CD4-positive, alpha-beta T cell (primary cell): ENCODE measurements at places on chromosomes 7 and 10.

- DNase-seq, result no peak
- no peaks in the 10 kb centered on the region for H3K36me3 ChIP-seq
- no peak overlapping the region for H3K27ac ChIP-seq
- no peak overlapping the region for H3K4me3 ChIP-seq
- H3K27me3 ChIP-seq, result peaks cover 16% of the 10 kb centered on the region
These were observed 23.5 kb upstream of the ORC5 start for GRCh38 chr7:104231054-104232046.

- no peaks in the 10 kb centered on the region for H3K27me3 ChIP-seq
- no peak overlapping the region for H3K4me3 ChIP-seq
- no peaks in the 10 kb centered on the region for H3K36me3 ChIP-seq
- no peaks in the 10 kb centered on the region for H3K4me1 ChIP-seq
These were observed 63.2 kb downstream of the CACNB2 start for GRCh38 chr10:18203471-18203870.

GRCh38 chr7:25944777-25945515, 207.1 kb upstream of the NFE2L3 start:
- H3K27ac ChIP-seq, result no peak overlapping the region
- peaks cover 16% of the 10 kb centered on the region for H3K4me1 ChIP-seq
- H3K27me3 ChIP-seq, result no peaks in the 10 kb centered on the region
- no peak overlapping the region for H3K4me3 ChIP-seq
- H3K36me3 ChIP-seq, result no peaks in the 10 kb centered on the region

- no peaks in the 10 kb centered on the region for H3K4me1 ChIP-seq
- no peak overlapping the region for H3K27ac ChIP-seq
- H3K36me3 ChIP-seq, result no peaks in the 10 kb centered on the region
- H3K4me3 ChIP-seq, result no peak overlapping the region
- no peak for DNase-seq
- peaks cover 17% of the 10 kb centered on the region for H3K27me3 ChIP-seq
These were observed 118.7 kb downstream of the MKX start for GRCh38 chr10:27626890-27627289.

GRCh38 chr10:86314616-86315548, 51.7 kb downstream of the GRID1 start:
- no peaks in the 10 kb centered on the region for H3K4me1 ChIP-seq
- no peaks in the 10 kb centered on the region for H3K36me3 ChIP-seq
- no peak overlapping the region for H3K27ac ChIP-seq

- peaks cover 3% of the 10 kb centered on the region for H3K27me3 ChIP-seq
- H3K4me3 ChIP-seq, result no peak overlapping the region
These were observed 126.0 kb upstream of the RET start for GRCh38 chr10:42950606-42951485.

GRCh38 chr10:100713859-100714565, 31.4 kb upstream of the PAX2 start:
- H3K4me3 ChIP-seq, result no peak overlapping the region
- H3K27ac ChIP-seq, result no peak overlapping the region
- DNase-seq, result no peak
- peaks cover 12% of the 10 kb centered on the region for H3K4me1 ChIP-seq
- no peaks in the 10 kb centered on the region for H3K36me3 ChIP-seq
- peaks cover 97% of the 10 kb centered on the region for H3K27me3 ChIP-seq

- no peak for DNase-seq
- no peaks in the 10 kb centered on the region for H3K36me3 ChIP-seq
- H3K4me1 ChIP-seq, result no peaks in the 10 kb centered on the region
- no peak overlapping the region for H3K4me3 ChIP-seq
These were observed 135.9 kb downstream of the ELAPOR2 start for GRCh38 chr7:86923527-86923926.

GRCh38 chr7:37532636-37533035, 84.0 kb upstream of the ELMO1 start:
- H3K4me3 ChIP-seq, result no peak overlapping the region
- no peaks in the 10 kb centered on the region for H3K36me3 ChIP-seq
- no peak for DNase-seq

DNA sequence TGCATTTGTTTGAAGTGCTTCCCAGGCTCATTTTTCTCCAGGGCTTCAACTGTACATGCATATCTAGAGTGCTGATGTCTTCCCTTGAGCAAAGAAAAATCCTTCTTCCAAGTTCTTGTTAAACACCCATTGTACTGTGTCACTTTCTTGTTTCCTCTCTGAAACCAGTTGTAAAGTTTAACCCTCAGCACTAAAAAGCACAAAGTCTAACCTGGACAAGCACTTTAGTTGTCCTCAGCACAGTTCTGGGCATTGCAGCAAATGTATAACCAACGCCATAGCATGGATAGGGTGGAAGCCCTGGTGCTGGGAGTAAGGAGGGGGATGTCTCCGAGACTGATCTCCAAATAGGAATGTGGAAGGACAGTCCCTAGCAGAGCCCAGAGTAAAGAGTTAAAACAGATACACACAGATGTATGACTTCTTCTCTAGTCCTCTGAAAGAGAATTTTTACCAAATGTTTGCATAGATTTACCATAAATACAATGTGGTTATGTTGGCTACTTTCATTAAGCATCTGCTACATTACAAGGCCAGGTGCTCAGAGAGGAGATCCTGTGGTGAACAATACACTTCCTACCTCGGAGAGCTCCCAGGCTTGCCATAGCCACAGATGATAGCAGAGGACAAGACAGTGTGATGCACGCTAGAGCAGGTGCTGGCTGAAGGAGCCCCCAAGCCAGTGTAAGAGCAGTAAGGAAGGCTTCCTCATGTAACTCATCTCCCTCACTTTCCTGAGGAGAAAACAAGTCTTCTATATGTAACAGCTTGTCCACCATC, 57.0 kb downstream of the DNAJC12 start:
- H3K27me3 ChIP-seq, result no peaks in the 10 kb centered on the region
- H3K4me3 ChIP-seq, result no peak overlapping the region
- H3K27ac ChIP-seq, result no peak overlapping the region
- H3K36me3 ChIP-seq, result no peaks in the 10 kb centered on the region
